ENCODE measurements at places on chromosomes 7 and 10.
A peak's percentile ranks its signal among the peaks of the same experiment; 100 is the strongest.

- no peak for DNase-seq
Measured at GRCh38 chr7:106752367-106752766, 91.4 kb upstream of the CCDC71L start.

DNA sequence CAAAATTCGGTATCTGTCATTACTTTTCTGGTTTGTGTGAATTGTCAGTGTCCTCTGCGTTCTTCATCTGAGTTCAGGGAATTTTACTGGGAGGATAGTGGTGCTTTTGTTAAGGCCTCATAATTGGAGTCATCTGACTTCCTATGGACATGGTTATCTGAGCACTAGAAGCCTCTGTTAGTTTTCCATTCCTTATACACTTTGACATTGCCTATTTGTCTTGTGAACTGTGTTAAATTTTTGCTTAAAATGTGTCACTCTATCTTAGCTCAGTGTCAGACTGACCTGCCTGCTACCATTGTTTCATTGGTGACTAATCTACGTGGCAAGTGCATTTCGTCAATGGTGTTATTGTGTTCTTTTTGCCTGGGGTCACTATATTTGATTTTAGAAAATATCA is 253.3 kb downstream of the SEMA3A start:
- no peak for DNase-seq

DNA sequence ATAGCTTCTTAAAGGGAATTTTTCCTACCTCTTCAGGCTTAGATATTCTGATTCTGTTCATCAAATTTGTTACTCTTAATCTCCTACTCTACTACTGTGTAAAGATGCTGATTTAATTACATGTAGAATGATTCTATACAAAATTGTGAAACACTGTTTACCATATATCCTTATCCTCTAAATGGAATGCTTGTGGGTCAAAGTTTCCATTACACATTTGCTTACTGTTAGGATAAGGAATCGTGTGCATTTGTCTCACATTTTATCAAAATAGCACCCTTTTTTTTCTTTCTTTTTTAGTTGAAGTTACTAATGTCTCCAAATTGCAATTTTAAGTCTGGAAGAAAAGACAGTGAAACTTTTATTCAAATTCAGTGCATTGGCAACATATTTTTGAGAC is 65.3 kb downstream of the TFEC start:
- no peak for DNase-seq

- no peak for DNase-seq
Measured at GRCh38 chr10:122348935-122349361, 25.6 kb upstream of the PLEKHA1 start.

DNA sequence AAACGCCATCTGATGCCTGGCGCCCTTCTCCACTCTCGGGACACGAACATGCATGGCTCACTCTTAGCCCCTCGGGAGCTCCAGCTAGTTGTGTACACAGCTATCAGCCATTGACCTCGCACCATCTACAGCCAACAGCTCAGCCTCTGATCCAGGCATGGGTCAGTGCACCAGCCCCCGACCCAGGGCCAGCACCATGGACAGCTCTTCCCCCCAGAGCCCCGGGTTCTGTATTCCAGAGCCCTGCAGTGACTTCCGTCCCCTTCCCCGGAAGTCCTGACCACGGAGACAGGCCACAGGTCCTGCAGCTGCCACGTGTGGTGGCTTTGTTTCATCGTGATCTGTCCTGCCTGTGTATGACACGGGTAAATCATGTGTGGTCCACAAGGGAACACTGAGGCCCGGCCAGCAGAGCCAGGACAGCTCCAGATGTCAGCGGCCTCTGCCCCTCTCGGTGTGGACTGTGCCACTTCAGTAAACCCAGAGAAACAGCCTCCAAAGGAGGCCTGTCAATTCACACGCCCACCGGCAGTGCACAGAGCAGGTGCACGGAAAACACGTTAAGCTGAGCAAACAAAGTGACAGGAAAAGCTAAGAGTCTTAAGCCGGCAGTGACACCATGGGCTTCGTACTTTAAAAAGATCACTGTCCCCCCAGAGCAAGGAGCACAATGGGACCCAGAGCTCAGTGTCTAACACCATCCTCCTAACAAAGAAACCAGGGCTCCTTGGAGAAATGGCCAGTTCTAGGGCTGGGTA is 13.0 kb downstream of the STK32C start:
- DNase-seq, result peak; percentile 25

DNA sequence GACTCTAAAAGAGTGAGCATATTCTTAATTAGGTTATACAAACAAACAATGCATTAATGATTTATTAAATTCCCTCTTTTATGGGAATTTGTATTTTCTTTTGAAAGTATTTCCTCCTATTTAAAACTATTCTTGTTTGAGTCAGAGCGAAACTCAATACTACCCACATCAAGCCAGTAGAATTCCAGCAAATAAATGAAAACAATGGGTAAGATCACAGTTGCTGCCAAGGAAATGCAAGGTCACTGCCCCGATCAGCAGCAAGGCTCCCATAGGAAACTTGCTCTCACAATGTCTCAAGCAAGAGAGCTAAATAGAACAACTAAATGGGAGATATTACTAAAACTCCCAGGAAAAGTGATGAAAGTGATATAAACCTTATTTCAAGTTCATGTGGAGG is 206.3 kb downstream of the THSD7A start:
- DNase-seq, result no peak

- no peak for DNase-seq
Measured at GRCh38 chr10:32298075-32298812, 48.7 kb downstream of the EPC1 start.

- DNase-seq, result no peak
Measured at GRCh38 chr7:77415476-77415822, 700 bp downstream of the GSAP start.

DNA sequence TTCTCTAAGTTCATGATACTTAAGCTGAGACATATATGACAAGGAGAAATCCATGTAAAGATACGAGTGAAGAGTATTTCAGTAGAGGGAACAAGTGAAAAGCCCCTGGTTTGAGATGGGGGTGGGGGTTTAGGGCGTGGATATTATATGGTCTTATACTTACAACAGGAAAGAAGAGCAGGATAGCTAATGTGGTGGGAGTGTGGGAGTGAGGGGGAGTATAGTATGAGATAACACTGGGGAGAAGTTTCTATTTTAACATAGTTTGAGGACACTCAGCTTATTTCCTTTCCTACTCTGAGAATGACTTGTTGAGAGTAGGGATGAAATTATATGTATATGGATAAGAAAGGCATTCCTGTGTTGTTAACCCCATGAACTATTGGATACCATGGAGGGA is 36.5 kb downstream of the MCU start:
- no peak for DNase-seq

GRCh38 chr7:106865130-106866041 is at the start of gene PIK3CG:
Gene PIK3CG (plus strand): TSS chr7:106865282. CDS start chr7:106867562, 2,280 bp downstream.
- DNase-seq, result no peak

DNA sequence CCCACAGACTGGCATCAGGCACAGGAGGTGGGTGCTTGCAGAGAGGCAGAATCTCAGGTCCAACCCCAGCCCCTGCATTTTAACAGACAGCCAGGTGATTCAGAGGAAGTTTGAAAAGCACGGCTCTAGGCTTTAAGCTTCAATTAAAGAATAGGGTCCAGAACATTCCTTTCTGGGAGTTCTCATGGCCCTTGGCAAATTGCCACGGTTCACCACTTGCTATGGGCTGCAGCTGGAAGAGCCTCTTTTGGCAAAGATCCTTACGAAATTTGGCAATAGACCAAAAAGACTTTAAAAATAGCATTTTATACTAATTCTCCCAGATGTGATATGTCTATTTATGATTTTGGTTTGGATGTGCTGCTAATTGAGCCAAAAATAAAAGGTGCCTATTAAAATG is 148.1 kb downstream of the ITGA8 start:
- DNase-seq, result no peak

DNA sequence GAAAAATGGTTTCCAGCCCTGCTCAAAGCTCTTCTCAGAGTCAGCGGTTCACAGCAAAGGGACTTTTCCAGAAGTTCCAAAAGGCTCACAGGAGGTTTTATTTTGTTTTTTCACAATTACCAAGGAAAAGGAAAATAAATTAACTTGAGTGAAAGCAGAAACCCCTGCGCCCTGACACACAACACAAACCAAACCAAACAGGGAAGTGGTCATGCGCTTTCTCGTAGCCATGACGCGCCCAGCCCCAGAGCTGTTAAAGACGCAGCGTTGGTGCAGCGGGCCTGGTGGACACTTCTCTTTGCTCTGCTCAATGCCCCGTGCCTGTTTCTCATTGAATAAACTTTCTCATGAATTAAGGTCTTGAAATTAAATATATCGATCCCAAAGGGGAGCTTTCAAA is 134.4 kb upstream of the LYZL2 start:
- no peak for DNase-seq

GRCh38 chr7:698515-699475 is 27.7 kb upstream of the DNAAF5 start:
- no peak for DNase-seq

DNA sequence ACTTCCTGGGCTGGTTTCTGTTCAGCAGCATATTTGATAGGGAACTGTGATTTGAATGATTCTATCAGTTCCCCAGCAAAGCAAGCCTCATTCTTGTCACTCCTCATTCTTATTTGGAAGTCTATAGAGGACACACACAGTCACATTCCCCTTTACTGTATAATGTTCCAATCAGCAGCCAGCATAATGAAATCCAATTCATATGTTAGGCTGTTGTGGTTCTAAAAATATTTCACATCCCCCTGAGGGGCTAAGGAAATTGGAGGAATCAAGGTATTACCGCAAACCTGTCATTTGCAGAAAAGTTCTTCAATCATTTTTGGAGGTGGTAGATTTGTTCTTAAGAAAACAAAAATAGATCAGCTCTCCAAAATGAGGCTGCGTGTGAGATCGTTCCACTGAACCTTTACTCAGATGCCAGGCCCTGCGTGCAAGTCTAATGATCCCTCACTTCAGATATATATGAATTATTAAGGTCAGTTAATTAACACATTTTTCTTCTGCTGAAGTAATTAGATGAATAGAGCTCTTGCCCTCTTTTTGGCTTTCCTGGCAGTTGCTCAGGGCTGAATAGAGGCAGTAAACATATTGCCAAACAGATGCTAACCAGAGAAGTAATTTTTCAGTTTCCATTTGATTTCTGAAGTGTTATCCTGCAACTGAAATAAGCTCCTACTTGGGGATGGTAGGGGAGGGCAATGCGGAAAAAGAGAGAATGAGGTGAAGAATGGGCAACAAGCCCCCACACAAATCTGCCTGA is 31.8 kb downstream of the LSMEM1 start:
- DNase-seq, result no peak

DNA sequence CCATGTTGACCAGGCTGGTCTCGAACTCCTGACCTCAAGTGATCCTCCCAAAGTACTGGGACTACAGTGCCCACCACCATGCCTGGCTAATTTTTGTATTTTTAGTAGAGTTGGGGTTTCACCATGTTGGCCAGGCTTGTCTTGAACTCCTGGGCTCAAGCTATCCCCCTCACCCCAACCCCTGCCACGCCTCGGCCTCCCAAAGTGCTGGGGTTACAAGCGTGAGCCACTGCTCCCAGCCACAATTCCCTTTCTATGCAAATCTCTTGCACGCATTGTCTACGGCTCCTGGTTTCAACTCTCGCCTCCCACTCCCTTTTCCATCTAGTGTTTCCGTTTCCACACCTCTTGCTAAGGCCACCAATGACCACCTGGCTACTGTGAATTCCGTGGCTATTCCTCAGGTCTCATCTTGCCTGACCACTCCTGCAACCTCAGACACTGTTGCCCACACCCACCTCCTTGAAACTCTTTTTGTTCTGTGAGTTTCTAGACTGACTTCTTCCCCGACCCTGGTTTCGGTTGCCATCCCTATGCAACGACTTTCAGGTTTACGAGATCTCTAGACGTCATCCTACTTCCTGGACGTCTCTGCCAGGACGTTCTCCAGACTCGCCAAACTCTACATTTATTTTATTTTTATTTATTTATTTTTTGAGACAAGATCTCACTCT is 3.4 kb downstream of the CLDN3 start:
- DNase-seq, result no peak

- DNase-seq, result no peak
Measured at GRCh38 chr7:42877862-42878261, 34.0 kb downstream of the C7orf25 start.

DNA sequence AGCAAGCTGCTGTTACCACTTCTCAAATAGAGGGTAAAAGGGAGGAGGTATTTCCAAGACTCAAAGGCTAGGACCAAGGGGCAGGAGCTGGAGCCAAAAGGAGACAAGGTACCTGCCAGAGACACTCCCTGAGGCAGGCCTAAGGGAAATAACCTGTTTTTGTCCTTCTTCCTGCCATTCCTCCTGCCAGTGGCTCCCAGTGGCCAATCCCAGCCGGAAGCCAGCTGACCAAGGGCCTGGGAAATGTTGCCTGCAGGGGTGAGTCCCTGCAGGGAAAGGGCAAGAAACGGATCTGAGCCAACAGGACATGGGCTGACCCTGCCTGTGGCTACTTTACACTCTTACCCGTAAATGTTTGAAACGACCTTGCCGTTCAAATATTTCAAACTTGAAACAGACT is 3.5 kb downstream of the CYTH3 start:
- DNase-seq, result no peak

GRCh38 chr7:489876-490275 is 29.8 kb downstream of the PDGFA start:
- no peak for DNase-seq

DNA sequence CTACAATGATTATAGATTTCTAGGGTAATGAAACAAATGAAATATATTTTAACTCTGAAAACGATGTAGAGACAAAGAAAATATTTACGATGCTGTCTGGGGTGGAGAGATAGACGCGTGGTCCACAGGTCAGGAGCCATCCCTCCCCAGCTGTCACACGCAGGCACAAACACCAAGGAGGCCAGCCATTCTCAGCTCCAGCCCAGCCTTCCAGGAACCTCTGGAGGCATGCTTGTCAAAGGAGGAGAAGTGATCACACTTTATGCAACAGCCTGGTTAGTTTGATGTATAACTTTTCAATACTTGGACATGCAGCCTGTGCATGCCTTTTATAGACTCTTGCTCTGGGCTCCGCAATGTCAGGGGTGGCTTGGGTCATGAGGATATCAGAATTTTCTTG is 391.5 kb upstream of the MGMT start:
- no peak for DNase-seq

GRCh38 chr7:16446508-16446907 is 19.0 kb downstream of the SOSTDC1 start:
- no peak for DNase-seq

GRCh38 chr10:31999836-32000235 is 56.4 kb downstream of the KIF5B start:
- no peak for DNase-seq

DNA sequence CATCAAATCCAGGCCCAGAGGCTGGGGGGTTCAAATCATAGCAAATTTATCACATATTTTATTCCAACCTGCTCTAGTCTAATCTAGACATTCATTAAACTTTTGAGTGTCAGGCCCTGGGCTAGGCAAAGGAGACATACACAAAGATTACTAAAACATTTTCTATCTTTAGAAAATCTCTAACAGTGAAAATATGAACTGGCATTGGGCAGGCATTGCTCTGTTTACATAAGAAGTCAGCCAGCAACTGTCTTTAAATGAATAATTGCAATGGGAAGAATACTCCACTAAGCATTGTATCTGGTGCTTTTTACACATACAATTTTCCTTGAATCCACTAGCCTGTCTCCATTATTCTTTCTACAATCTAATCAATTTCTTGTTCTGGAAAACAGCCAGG is 222.5 kb upstream of the LRRN3 start:
- no peak for DNase-seq

GRCh38 chr7:46524350-46524749 is 603.3 kb upstream of the IGFBP3 start:
- DNase-seq, result no peak

GRCh38 chr7:35334506-35334905 is 80.6 kb upstream of the TBX20 start:
- no peak for DNase-seq
